Activated T-cell treated with anti-CD3 and anti-CD28 coated beads for 4 hours (primary cell): ENCODE measurements at places on chromosomes 6 and 20.

GRCh38 chr6:34696189-34696738 lies 303 bp downstream of the ILRUN start:
- no peak for DNase-seq

GRCh38 chr6:43806043-43806757 lies 36.2 kb downstream of the VEGFA start:
- no peak for DNase-seq

- DNase-seq = no peak
Observed at GRCh38 chr6:145863988-145864616, 49.5 kb upstream of the FBXO30 start.

GRCh38 chr6:129744201-129744879 lies 34.4 kb upstream of the ARHGAP18 start:
- DNase-seq = no peak

GRCh38 chr6:159608961-159609651 lies 83.9 kb downstream of the SOD2 start:
- no peak for DNase-seq

- no peak for DNase-seq
Observed at GRCh38 chr20:53258741-53259140, 286.6 kb downstream of the TSHZ2 start.

DNA sequence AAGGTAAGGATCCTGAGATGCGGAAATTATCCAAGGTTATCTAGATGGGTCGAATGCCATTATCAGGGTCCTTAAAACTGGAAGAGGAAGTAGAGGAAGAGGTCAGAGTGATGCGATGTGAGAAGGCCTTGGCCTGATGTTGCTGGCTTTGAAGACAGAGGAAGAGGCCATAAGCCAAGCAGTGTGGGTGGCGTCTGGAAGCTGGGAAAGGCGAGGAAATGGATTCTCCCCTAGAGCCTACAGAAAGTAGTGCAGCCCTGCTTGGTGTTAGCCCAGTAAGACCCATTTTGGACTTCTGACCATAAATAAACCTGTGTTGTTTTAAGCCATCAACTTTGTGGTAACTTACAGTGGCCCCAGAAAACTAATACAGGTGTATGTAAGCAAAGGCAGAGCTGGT lies 2.0 kb downstream of the SRXN1 start:
- no peak for DNase-seq

DNA sequence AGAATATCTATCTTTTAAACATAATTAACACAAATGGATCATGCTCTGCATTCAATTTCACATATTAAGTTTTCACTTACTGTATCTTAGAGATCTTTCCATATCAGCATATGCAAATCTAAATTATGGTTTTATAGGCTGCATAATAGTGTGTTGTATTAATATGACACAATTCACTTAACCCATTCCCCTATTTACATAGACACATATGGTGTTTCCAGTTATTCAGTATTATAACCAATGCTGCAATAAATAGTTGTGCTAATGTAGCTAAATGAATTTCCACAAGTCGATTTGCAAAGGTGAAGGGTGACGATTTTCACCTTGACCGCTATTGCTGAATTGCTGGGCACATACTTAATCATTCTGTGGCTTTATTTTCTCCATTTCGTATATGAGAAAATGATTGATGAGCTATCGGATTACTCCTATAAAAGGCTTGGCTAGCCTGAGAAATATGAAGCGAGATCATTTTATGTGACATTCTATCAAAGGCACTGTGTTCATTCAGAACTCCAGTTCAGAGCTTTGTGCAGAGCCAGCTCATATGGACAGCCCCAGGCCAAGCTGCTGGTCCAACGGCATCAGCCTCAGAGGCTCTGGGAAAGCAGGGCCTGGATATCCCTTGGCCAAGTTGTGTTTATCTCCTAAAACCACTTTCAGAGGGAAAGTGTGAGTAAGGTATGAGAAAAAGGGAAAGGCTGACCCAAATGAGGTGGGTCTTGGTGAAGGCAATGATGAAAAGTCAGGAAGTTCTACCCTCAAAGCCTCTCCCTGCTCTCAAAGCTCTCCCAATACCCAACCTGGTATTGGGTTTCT lies 50.8 kb downstream of the GFOD1 start:
- no peak for DNase-seq

DNA sequence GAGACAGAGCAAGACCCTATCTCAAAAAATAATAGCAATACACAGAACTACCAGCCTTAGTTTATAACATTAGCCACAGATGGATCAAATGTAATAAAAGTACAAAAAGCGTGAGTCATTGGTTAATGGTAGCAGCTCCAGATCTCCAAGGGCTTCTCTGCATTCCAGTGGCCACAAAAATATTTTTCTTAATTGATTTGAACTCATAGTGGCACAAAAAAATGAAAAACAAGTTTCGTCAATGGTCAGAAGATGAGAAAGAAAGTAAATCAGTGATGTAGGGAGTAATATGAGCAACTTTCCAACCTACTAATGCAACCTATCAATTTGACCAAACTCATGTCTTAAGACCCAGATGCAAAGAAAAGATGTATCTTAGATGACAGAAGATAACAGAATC lies 79.6 kb downstream of the CEP57L1 start:
- no peak for DNase-seq

DNA sequence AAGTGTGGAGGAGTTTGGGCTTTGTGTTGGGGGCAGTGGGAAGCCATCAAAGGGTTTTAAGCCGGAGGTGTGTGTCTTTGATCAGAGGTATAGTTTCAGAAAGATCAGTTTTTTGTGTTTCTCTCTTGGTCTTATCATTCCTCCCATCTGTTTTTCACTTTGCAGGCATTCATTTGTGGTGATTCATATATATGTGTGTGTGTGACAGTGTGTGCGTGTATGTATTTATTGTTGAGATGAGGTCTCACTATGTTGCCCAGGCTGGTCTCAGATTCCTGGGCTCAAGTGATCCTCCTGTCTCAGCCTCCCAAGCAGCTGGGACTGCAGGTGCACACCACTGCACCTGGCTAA lies 11.1 kb upstream of the SERINC3 start:
- no peak for DNase-seq

DNA sequence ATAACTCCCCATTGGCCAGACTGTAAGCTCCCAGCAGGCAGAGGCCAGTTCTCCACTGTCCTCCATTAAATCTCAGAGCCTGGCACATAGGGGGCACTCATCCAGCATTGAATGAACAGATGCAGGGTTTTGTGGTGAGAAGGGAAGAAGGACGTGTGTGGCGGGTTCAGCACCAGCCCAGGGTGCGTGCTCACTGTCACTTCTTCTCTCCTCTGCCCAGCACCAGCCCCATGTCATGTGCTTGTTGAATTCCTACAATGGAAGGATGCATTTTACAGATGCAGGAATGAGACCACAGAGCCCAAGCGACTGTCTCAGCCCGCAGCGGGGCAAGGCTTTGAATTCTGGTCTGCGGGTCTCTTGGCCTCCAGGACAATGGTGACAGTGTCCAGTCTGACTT lies 149.9 kb downstream of the CEBPB start:
- DNase-seq = no peak

DNA sequence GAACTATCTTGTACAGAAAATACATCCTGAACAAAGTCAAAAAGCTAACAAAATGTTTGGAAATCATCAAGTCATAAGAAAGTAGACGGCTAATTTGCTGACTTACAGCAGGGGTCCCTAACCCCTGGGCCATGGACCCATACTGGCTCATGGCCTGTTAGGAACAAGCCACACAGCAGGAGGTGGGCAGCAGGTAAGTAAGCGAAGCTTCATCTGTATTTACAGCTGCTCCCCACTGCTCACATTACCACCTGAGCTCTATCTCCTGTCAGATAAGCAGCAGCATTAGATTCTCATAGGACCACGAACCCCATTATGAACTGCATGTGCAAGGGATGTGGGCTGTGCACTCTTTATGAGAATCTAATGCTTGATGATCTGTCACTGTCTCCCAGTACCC lies 115.5 kb downstream of the CDK19 start:
- no peak for DNase-seq

DNA sequence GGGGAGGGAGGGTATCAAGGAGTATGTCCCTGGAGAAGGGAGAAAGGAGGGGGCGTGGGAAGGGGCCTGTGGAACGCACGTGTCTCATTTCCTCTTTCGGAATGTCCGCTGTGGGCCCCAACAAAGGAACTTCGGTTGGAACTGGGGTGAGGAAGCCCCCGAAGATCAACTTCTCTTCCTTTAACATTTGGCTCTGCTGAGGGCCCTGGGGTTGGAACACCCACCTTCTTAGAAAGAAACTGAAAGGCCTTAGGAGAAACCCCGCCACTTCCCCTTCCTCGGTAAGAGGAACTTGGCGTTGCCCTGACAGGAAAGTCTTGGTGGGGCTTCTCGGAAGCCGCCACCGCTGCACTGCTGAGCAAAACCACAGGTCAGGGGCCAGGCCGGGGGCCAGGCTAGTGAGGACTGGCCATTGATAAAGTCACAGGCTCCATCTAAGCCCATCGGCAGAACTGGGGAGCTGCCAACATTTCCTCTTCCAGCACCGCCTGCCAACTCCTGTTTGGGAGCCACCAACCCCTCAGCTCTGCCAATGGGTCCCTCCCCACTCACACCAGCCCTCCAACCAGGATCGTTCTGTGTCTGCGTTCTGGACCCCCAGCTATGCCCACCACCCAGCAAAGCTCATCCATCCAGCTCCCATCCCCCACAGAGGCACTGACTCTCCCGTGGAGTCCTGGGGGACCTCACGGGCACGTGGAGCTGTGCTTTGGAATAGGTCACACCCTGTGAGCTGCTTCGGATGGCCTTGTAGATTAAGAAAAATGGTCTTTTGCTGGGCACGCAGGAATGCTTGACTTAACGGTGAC lies 44.8 kb downstream of the FGD2 start:
- DNase-seq = peak; percentile 40

GRCh38 chr6:22972771-22973170 lies 403.4 kb downstream of the HDGFL1 start:
- DNase-seq = no peak

GRCh38 chr6:167699141-167699931 lies 127.4 kb upstream of the AFDN start:
- peak; percentile 43 for DNase-seq

DNA sequence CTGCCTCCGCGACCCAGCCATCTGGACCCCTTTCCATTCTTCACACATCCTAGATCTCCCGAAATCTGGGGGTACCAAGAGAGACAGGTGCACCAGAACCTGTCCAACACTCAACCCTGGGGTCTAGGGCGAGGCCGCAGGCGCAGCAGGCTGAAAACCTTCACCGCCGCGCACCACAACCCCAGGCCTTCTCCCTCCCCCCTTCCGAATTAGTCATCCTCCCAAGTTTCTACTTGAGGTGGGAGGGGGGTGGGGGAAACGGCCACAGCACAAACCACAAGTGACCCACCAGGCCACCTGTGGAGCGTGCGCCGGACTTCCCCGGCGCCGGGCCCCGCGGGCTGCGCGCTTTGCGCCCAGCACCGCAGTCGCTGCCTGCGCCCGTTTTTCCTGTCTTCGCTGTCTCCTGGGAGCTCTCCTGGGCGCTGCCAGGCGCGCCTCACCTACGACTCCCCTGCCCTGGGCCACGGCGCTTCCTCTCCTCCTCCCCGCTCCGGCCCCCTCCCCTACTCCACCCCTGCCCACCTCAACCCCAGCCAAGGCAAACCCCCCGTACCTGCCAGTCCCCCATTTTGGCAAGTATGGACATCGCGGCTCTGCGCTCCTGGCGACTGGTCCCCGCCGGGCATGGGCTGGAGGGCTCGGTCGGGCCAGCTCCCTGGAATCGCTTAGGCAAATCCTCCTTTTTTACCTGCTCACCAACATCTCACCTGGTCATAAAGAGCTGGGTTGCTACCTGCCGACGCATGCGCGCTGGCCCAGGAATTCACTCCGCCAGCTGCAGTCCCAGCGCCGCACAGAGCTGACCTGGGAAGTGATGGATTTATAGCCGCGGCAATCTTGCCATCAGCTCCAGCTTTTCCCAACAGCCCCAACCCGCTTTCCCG lies 4.2 kb upstream of the TFAP2A start:
- DNase-seq = no peak

GRCh38 chr6:33770124-33770832 lies 18.7 kb downstream of the LEMD2 start:
- DNase-seq = no peak

- no peak for DNase-seq
Observed at GRCh38 chr20:56865055-56865454, 235.9 kb downstream of the TFAP2C start.

DNA sequence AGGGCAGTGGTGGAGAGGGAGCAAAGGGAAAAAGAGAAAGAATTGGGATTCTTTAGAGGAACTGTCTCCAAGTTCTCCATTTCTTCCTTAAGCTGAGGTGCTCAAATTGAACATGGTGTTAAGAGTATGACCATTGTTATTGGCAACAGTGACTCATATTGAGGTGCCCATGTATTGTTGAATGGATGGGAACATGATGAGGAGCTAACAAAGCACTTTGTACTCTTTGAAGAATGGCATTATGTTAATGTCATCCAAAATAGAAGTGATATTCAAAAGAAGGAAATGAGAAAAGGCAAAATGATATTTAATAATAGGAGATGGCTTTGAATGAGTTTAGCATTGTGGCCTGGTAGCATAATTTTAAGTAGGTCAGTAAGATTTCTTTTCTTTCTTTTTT lies 261.1 kb downstream of the QKI start:
- DNase-seq = no peak

DNA sequence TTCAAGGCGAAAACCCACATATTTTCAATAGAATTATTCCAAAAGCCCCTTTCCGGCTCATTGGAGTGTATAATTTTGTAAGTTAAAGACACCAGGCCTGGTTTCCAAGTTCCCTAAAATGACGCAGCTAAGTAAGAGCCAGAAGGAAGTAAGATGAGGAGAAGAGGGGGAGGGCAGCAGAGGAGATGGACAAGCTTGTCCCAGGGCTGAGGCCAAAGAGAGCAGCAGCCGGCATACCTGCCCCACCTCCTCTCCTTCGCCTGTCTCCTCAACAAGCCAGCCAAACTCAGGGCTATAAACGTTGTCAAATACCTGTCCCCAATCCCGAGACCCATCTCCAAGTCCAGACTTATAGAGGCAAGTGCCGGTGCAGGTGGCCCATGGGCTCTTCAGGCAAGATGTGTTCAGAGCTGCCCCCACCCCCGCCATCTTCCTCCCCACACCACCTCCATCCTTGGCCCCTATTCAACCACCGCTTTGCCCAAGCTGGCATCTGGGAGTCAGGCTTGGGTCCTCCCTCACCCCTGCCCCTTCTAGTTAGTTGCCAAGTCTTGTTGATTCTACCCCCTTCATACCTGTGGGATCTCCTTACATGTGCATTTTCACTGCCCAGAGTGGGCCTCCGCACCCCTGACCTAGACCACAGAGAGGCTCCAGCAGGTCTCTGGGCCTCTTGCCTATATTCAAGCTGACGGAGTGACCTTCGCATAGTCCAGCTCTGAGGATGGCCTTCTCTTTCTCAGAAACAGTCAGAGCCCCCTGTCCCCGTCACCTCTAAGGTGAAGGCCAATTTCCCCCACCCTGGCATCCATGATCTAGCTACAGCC lies 75.7 kb upstream of the SIRPA start:
- DNase-seq = no peak
